ENCODE measurements at places on chromosomes 1 and 21.

GRCh38 chr1:155831279-155831976, 25.6 kb downstream of the GON4L start:
- no peak for DNase-seq

- DNase-seq, result no peak
These were observed 5.9 kb downstream of the ATF6 start for GRCh38 chr1:161771973-161772372.

GRCh38 chr21:34129039-34129891, 55.9 kb downstream of the MRPS6 start:
- peak; percentile 56 for DNase-seq

- no peak for DNase-seq
These were observed 5.6 kb downstream of the TMEM54 start for GRCh38 chr1:32895325-32896215.

DNA sequence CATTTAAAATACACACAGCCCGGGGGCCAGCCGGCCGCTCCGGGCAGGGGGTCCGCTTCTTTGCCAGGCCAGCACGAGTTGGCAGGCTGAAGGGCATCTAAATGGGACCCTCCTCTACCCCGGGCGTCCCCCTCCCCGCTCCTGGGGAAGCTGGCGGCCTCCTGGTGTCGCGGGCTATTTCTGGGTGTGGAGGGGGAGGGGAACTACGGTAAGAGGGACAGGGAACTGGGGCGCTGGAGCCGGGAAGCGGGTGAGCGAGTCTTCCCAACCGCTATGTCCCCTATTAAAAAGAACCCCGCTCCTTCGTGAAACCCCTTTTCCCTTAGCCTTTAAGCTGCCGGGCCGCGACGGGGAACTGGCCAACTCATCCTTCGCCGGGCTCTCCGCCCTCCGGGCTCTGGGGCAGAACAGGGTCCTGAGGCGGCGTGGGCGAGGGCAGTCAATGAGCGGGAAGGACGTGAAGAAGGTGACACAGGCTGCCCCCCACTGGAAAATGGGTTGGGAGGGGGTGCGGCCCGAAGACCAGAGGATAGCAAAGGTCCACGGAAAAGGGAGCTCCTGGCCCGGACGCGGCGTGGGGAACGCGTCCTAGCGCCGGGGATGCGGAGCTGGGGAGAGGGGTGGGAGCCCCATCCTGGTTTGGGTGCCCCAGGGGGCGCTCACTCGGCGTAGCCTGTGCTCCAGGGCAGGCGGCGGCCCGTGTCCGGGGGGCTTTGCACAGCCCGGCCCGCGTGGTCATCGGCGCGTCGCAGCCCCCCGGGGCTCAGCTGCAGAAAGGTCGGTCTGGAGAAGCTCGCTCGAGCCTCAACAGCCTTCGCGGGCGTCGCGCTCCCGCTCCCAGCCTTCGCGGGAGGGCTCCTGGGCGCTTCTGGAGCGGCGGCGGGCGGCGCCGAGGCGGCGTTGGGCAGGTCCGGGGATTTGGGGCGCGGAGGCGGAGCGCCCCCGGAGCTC, 544 bp downstream of the PPM1J start:
- DNase-seq, result no peak

Measured in activated CD4-positive, alpha-beta memory T cell treated with anti-CD3 and anti-CD28 coated beads, Interleukin-2, amount 10 ng/mL, durations not matched to agents 7 days and 5 days (primary cell).